ENCODE measurements at places on chromosomes 7 and 10.
A peak's percentile ranks its signal among the peaks of the same experiment; 100 is the strongest.

DNA sequence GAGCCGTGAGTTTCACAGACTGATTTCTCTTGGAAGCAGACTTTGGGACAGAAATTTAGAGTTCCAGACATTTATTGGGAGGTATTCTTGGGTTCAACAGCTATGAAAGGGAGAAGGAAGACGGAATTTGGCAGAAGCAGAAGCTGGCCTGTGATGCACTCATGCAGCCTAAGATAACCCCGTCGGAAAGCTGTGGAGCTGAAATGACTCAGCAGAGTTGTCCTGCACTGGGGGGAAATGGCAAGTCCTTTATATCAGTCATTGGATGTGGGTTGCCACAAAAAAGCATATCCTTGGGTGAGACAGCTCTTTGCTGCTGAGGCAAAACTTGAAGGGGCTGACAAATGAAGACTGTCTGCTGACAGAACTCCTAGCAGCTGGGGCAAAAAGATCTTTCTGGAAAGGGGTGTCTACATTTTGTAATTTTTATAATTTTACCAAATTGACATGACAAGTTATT lies 11.5 kb upstream of the MICU1 start:
- DNase-seq: peak; percentile 3

DNA sequence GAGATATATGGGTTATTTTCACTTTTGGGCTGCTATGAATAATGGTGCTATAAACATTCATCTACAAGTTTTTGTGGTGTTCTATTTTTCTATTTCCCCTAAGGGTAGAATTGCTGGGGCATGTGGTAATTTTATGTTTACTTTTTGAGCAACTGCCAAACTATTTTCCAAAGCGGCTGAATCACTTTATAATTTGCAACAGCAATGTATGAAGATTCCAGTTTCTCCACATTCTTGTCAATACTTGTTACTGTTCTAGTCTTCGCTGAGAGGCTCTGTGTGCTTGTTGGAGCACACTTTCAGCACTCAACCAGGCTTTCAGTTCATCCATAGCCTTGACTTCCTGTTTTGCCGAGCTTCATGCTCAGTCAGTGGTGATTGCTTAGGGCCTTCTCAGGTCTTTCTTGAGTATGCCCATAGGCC lies 39.0 kb downstream of the ADK start:
- no peak for DNase-seq

GRCh38 chr10:30093303-30093950 lies 34.0 kb upstream of the JCAD start:
- no peak for DNase-seq

- no peak for DNase-seq
Observed at GRCh38 chr10:1424648-1425047, 312.7 kb downstream of the ADARB2 start.

GRCh38 chr7:716222-716621 lies 10.3 kb upstream of the DNAAF5 start:
- DNase-seq: no peak

- DNase-seq: no peak
Observed at GRCh38 chr10:33733058-33733457, 398.6 kb upstream of the NRP1 start.

- DNase-seq: no peak
Observed at GRCh38 chr10:70560511-70560941, 42.0 kb downstream of the PRF1 start.

GRCh38 chr10:58773944-58774343 lies 261.3 kb downstream of the BICC1 start:
- DNase-seq: no peak

- DNase-seq: no peak
Observed at GRCh38 chr7:134946260-134946659, 40.0 kb upstream of the AGBL3 start.

DNA sequence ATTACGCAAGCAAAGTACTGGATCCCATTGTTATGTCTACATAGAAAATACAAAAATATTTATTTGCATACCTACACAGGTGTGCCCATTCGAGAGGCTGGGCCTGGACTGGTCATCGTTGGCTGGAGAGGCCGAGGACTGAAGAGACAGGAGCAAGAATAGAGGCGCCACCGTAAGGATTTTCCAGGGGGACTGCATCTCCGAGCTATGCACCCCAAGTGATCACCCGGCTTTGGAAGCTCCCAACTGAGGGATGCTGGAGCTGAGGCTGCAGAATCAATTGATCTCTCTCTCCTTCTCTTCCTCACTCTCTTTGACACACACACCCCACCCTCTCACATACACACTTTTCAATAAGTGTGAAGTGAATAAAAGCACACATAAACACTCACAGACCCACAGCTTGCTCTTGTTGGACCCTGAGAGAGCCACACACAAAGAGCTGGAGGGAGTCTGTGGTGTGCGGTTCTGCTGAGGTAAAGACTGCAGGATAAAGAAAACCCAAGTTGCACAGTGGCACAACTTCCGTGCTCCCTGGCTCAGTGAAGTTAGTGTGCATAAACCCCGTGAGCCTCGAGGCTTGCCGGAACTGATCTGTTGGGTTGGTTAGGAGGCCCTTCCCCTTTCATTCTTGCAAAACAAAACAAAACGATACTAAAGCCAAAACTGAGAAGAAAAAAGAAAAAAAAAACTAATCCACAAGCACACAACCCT lies at the start of gene AOAH:
AOAH (minus strand) TSS at position 544 of the 714 bp plus-strand sequence; CDS start at position 198, 346 bp downstream.
- DNase-seq: peak; percentile 84

GRCh38 chr10:133350950-133351329 lies 3.8 kb downstream of the PRAP1 start:
- no peak for DNase-seq

DNA sequence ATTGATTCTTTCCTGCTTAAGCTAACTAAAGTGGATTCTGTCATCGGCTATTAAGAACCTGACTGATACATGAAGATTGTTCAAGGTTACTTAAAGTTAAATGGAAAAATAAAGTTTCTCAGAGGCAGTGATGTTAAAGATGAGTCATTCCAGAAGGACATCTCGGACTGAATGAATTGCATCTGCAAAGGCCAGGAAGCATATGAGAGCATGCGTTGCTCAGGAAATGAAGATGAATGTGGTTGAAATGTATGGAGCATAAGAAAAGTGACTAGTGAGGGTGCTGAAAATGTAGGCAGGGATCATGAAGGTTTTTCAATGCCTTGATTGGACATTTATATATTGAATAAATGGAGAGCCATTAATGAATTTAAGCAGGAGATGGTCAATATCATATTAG lies 133.9 kb upstream of the GHITM start:
- DNase-seq: no peak

GRCh38 chr10:113045147-113046055 lies 95.4 kb downstream of the TCF7L2 start:
- DNase-seq: no peak

DNA sequence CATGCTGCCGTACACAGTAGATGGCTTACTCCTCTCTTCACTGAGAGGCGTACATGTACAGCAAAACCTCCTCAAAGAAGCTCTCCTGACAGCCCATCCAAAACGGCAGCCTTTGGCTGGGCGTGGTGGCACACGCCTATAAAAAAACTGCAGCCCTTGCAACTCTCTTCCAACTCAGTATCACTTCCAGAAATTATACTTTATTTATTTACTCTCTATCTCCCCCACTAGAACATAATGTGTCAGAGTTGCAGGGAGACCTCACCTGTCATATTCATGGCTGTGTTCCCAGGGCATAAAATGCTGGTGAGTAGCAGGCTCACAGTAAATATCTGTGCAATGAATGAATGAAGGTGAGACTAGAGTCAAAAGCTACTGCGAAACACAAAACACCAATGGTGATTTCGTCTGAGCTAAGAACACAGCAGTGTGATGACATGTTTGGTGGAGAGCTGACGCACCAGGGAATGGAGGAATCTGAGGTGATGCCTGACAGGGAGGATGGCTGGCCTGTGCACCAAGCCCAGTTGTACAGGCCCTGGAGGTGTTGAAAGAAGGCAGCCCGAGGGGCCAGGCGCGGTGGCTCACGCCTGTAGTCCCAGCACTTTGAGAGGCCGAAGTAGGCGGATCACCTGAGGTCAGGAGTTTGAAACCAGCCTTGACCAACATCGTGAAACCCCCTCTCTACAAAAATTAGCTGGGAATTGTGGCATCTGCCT lies 55.3 kb downstream of the COBL start:
- no peak for DNase-seq

- DNase-seq: no peak
Observed at GRCh38 chr7:67955061-67955460, 958.4 kb downstream of the TYW1 start.

DNA sequence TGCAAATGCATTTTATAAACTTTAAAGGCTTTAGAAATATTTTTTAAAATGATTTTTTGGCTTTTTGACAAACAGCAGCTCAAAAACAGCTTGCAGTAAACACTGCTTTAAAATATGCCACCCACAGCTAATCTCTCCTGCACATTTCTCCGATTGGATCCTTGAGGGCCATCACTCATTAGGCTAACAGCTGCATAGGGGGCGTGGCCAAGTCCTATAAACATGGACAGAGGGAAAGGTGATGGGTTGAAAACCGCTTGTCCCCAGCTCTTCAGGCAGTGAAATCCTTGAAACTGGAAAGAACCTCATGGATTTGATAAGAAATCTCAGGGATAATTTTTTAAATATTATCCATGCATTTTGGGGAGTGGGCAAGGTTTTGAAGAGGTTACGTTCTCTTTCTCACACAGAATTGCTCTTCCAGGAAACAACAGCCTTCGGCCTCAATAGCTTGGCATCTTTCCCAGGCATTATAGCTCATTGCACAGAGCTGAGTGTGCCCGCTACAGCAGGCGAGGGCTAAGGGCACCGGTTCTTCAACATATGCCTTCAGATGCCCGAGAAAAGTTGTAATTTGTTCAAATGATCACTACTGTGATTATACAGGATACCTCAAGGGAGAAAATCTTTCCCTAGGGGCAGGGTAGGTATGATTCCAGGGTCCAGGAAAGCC lies 1.7 kb downstream of the PLEKHS1 start:
- no peak for DNase-seq

DNA sequence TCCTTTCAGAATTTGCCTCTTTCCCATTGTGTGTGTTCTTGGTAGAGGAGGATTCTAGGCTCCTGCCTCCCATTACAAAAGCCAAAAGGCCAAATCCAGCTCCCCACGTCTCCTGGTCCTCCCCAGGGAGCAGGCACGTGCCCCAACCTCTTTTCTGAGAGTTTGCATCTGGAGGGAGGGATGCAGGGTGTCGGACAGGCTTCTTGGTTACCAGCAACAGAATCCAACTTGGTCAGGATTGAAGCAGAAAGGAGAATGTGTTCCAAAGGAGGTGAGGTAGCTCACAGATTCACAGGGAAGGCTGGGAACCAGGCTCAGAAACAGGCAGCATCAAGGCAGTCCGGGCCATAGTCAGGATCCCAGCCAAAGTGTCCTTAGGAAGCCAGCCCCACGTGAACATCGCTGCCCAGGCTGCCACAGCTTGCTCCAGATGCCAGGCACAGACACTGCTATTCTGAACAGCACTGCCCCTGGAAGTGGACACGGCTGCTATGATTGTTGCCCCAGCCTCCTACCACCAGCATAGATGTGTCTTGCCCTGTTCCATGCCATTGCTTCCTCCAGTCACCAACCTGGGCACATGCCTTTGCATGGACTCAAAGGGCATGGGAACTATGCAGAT lies 264.2 kb upstream of the ZMIZ1 start:
- no peak for DNase-seq

DNA sequence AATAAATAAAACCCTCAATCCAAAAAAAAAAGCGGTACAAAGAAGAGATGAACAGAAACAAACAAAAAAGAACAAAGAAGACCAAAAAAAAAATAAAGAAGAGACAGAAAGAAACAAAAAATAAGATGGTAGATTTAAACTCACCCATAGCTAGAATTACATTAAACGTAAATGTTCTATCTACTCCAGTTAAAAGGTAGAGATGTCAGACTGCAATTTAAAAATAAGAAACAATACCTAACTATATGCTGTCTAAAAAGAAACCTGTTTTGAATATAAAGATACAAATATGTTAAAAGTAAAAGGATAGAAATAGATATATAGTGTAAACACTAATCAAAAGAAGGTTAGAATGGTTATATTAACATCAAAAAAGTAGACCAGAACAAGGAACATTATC lies 31.7 kb upstream of the ANAPC16 start:
- no peak for DNase-seq

- DNase-seq: no peak
Observed at GRCh38 chr10:111703986-111704385, 479.6 kb downstream of the GPAM start.

DNA sequence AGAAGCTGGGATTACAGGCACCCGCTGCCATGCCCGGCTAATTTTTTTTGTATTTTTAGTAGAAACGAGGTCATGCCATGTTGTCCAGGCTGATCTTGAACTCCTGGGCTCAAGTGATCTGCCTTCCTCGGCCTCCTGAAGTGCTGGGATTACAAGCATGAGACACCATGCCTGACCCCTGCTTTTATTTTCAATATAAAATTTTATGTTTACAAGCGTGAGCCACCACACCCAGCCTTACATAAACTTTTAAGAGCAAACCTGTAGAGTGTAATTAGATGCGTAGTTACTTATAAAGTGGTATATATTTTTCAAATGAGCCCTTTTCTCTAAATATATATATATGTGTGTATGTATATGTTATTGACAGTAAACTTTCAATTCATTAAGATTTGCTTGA lies 8.7 kb downstream of the CNNM2 start:
- DNase-seq: no peak

GRCh38 chr10:14605231-14605925 lies 169.3 kb downstream of the FAM107B start:
- DNase-seq: peak; percentile 73

DNA sequence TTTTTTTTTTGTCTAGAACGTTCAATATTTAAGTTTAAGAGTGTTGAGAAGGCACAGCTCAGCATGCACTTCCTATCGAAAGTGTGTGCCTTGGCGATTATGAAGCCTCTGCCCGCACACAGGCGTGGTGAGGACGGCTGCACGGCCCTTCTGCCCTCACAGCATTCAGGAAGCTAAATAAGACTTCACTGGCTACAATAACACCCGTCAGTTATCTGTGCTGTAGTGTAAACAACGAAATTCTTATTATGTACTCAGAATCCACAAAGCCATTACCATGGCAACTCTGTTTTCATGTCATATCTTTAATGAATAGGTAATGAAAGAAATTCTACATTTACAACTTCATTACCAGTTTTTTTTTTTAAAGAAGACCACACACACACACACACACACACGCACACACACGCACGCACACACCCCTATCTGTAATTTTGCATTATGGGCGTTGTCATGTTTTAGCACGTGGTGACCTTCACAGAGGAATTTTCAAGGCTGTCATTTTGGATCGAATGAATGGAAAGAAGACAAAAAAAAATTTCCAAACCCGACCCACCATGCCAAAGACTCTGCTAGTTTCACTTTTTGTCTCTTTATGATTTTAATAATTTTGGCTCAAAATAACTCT lies 254.8 kb upstream of the CTBP2 start:
- no peak for DNase-seq

DNA sequence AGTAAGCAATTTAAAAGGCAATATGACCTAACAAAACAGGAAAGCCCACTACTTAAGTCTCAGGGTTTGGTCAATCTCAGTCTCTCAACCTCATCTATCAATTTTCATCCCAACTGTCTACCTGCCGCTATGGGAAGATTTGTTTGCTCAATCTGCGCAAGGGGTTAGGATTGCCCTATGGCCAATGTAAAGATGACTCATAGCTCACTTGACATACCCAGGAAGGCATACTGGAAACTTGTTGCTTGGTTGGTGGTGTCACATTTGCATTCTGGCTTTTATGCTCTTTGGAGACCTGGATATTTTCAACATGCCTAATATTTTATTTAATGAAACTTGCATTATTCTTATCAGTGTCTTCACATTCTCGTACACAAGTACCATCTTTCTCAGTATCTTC lies 78.1 kb upstream of the TMEM196 start:
- DNase-seq: no peak
